Caki2 (cell line): ENCODE measurements at places on chromosomes 13 and 19. TPM values are rescaled to one million over a fixed set of nuclear protein-coding genes. Genes with fewer than 3 reads are reported as not detected.

The NLRP9 gene
- not detected in 2 replicates for total RNA-seq

The CEACAM19 gene
- not detected in 2 replicates for total RNA-seq

The APC2 gene
- not detected in 2 replicates for total RNA-seq

The DCUN1D2 gene
- total RNA-seq = 0.78 and 4.1 TPM in 2 replicates

The ZNF649 gene
- not detected in 2 replicates for total RNA-seq

The CEACAM20 gene
- not detected in 2 replicates for total RNA-seq

The DLEU7 gene
- not detected in 2 replicates for total RNA-seq

The CBLC gene
- not detected in 2 replicates for total RNA-seq

The MEIOSIN gene
- total RNA-seq = 0.35 TPM in 1 of 2 replicates, not detected in the other

The NR1H2 gene
- total RNA-seq = 151 and 189 TPM in 2 replicates

The FLT3 gene
- total RNA-seq = 0.06 and 0.07 TPM in 2 replicates

The ACP7 gene
- not detected in 2 replicates for total RNA-seq

The SELENOV gene
- not detected in 2 replicates for total RNA-seq

The C19orf85 gene
- total RNA-seq = not detected in 2 replicates

The GJA3 gene
- total RNA-seq = 1.7 and 5.6 TPM in 2 replicates

The CXCL17 gene
- total RNA-seq = not detected in 2 replicates

The DENND1C gene
- not detected in 2 replicates for total RNA-seq

The DKKL1 gene
- 0.30 TPM in 1 of 2 replicates, not detected in the other for total RNA-seq

The NPAS1 gene
- 2.8 and 3.1 TPM in 2 replicates for total RNA-seq
